ENCODE measurements at places on chromosomes 5 and 9.

- no peak for DNase-seq
Observed at GRCh38 chr5:31194468-31194813, 955 bp downstream of the CDH6 start.

DNA sequence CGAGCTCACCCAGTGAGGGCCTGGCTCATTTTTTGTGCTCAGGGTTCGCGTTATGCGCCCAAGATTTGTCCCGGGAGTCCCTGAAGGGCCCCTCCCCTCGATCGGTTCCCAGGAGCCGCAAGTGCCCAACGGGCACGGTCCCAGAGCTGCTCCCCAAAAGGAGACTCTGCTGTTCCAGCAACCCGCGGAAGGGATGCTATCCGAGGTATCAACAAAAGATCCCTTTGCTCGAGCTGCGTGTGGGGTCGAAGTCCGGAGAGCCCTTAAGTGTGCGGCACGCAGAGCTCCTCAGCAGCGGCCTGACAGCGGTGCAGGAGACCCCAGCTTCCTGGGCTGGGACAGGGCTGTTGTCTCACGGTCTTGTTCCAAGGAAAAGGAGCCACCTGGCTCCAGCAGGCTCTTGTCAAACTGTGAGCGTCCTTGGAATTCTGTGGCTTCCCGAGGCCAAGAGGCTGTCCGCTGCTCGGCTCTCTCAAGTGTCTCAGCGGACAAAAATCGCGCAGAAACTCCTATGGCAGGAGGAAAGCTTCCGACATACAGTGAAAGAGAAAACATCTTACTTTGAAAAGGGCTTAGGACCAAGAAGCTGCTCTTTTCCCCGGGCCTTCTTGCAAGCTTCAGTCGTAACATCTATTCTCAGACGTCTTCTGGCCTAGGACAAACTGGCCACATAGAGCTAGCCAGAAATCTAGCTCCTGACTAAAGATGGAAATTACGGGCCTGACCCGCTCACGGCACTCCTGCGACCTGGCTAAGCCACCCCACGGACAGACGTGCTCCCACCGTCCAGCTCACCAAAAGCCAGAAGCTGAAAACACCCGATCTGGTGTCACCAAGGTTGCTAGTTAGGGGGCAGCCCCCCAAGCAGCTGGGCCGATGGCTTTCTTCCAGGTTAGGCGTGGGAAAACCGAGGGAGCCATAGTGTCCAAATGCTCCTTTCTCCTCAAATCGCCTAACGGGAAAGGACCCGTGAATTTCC, 2.6 kb upstream of the FOXB2 start:
- no peak for DNase-seq

DNA sequence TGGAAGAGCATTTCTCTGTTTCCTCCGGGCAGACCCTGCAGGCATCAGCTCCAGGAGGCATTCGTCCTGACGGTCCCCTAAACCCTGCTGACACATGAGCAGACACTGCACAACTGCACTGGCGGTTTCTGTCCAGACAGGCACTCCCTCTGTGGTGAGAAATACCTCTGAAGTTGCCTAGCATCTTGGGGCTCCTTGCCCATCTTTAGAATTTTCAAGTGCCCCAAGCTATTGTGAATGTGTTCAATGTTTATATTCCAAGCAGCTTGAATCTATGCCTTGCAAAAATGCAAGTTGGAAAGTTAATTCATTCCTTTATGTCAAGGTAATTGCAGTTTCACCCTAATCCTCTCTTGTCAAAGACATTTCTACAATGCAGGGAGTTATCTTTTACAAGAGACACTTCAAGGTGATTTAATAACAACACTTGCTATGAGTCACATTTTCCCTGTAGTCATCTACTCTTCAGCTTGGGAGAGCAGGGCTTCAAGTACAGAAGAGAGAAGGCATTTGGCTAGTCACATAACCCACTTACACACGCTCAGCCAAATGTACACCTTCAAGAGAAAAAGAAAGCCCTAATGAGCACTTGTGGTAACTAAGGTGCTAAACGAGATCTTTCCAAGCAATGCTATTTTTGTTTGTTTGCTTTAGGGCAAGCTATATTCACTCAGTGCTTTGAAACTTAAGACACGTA, 302.5 kb downstream of the MLLT3 start:
- DNase-seq: peak; percentile 39

DNA sequence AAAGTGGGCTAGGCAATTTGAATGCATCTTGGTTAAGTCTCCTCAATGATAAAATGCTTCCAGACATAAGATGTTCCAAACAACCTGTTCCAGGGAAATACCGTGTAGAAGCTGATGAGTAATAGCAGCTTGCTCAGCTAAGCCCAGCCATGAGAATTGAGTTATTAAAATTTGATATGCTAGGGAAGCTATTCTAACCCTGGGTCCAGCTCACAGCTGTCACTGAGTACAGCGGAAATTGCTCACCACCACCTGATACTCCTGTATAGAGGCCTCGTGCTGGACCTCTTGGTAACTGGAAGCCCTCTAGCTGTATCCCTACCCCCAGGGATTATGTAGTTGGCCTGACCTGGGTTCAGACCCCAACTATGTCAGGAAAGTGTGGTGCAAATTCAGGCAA, 521.3 kb upstream of the TRPC7 start:
- no peak for DNase-seq

GRCh38 chr9:131405428-131405827, 11.5 kb downstream of the PRRC2B start:
- DNase-seq: no peak

DNA sequence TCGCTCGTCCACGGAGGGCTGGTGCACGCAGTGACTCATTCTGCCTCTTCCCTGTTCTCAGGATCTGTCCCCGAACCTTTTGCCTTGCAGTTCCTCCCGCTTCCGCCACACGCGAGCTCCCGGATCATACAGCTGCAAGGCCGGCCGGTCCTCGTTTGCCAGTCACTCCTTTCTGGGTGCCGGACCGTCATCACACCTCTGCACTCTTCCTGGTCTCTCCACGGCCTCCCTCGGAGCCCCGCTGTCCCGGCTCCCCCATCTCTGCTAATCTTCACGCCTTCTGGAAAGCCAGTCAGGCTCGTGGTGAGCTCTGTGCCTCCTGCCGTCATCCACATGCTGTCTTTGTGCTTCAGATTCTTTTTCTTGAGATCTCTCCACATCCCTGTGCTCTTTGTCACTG, 91.8 kb downstream of the STX17 start:
- no peak for DNase-seq

- DNase-seq: no peak
Observed at GRCh38 chr5:151097820-151098767, 17.3 kb upstream of the TNIP1 start.
